ENCODE measurements at places on chromosomes 3 and 15. TPM values are rescaled to one million over a fixed set of nuclear protein-coding genes. Genes with fewer than 3 reads are reported as not detected.

The GOLGA8N gene
- total RNA-seq: 0.83 TPM

The SEMA3G gene
- not detected for total RNA-seq

The POTEB gene
- total RNA-seq: not detected

GRCh38 chr3:40645883-40646282, 121.1 kb downstream of the ZNF621 start:
- DNase-seq: no peak

DNA sequence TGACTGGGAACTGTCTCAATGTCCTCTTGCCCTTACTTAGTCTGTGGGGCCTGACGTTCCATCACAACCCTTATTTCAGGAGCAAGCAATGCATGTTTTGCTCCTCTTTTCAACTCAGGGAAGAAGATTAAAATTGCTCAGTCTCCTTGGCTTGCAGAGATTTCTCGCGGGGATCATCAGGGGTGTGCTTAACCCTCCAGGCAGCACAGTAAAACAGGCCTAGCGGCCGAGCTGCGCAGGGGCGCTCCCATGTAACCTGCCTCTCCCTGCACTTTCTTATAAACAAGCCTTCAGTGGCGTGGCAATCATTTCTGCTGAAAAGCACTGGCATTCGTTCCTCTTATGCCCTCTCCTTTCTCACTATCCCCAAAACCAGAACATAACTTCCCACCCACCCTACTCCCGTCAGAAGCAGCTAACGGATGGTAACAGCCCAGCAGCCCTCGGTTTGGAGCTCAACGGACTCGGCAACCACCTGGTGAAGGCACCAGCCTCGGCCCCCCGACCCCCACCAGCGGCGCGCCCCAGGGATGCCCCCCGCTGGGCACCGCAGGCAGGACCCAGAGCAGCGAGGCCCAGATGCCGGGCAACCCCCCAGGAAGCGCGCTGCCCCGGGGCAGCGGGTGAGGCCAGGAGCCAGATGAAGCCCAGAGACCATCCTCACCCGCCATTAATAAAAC, 1.1 kb downstream of the MCF2L2 start:
- DNase-seq: no peak

GRCh38 chr3:17394541-17395155, 347.8 kb downstream of the TBC1D5 start:
- no peak for DNase-seq

DNA sequence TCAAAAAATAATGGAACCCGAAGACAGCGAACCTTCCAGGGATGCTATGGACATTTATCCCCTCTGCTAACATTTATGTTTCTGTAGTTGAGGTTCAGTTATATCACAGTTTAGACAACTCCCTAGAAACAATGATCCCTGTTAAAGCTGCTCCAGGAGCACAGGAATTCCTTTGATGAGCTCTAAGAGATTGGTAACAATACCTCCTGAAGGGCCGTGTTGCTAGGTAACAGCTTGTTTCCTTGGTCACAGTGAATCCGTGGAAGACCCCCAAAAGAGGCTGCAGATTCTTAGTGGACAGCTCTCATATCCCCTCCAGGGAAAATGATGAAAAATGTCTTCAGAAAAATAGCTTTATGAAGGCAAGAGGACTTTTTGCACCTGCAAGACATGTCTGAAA, 160.2 kb downstream of the SERPINI1 start:
- DNase-seq: no peak

Measured in IMR-90 (cell line).